ENCODE measurements at places on chromosomes 5 and 9.

DNA sequence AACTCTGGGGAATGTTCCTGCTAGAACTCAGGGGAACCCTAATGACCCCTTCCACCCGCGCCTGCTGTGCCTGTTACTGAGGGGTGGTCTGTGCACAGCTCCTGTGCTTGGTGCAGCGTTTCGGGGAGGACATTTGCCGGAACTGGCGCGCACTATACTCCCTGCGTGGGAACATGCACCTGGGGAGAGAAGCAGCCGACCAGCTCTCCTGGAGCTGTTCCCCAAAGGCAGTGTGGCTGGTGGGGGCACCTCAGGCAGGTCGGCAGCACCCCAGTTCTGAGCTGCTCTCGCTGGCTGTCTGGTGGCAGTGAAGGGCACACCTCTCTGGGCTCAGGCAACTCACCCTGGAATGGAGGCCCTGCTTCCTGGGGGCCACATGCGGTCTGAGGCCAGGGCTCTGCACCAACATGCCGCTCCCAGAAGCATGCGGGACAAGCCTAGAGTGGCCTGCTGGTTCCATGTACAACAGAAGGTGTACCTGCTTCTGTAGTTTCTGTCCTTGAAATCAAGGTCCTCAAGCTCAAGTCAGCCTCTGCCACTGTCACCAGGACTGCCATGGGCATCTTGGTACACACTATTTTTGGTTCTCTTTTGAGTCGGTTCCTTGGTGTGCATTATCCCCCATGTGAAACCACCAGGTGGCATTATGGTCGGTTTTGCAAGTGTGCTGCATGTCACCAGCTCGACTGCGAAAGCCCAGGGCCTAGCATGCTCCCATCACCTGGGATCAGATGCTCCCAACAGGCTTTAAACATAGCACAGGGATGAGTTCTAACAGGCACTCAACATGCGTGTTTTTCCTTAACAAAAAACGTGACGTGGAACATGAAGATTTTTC lies 7.8 kb upstream of the MRNIP start:
- DNase-seq, result no peak

DNA sequence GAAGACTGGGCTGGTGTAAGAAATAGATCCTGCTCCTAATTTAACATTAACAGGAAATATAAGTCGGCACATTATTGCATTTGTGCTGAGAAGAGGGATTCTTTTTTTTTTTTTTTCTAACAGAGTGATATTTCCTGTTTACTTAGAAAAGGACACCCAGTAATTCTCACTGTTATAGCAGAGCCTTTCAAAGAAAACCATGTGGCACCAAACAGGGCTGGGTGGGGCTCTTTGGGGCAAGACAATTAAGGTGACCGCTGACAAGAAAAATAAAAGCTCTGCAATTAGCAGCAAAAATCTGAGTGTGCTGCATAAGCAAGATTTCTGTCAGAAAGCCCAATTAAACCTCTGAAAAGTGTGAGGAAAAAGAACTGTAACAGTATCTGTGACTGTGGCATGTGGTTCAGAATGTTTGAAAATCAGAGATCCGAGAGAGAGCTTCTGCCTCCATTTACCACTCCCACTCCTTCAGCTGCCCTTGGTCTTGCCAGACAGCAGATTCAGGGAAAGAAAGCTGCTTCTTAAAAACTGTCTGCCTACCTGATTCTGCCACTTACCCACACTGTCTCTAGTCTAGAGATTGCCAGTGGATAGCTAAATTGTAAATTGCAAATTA lies 77.1 kb upstream of the IQGAP2 start:
- no peak for DNase-seq

- no peak for DNase-seq
These were observed 219.0 kb downstream of the DMAC1 start for GRCh38 chr9:7580568-7580967.

GRCh38 chr5:36228505-36228904 lies 13.2 kb downstream of the NADK2 start:
- no peak for DNase-seq

DNA sequence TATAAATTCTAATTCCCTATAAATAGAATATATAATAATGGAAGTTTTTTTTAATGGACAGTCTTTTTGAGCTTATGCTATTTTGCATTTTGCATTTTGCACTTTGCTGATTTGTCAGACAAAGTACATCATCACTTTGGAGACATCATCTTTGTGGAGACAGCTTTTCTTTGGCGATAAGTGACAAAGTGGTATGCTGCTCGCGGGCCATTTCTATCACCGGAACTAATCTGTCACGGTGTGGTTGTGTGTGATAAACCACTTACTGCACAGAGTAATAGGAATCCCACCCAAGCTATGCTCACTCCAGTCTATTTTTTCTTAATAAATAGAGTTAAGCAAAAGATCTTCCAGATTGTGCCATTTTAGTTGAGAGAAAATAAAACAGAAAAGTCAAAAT lies 133.1 kb downstream of the MACIR start:
- no peak for DNase-seq

DNA sequence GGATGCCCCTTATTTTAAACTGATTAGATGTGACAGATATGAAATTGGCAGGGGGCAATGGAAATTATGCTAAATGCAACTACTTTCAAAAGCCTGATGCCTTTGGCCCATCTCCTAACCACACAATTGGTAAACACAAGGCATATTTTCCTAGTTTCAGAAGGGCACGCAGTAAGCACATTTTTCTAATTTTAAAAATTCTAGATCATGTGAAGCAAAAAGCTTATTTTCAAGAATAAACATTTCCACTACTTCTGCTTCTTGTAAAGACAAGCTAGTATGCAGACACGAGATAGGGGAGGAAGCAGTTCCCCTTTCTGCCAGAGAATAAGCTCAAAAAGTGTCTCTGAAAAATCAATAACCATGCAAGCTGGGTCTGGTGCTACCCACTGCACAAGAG lies 67.7 kb downstream of the ABCA1 start:
- no peak for DNase-seq

DNA sequence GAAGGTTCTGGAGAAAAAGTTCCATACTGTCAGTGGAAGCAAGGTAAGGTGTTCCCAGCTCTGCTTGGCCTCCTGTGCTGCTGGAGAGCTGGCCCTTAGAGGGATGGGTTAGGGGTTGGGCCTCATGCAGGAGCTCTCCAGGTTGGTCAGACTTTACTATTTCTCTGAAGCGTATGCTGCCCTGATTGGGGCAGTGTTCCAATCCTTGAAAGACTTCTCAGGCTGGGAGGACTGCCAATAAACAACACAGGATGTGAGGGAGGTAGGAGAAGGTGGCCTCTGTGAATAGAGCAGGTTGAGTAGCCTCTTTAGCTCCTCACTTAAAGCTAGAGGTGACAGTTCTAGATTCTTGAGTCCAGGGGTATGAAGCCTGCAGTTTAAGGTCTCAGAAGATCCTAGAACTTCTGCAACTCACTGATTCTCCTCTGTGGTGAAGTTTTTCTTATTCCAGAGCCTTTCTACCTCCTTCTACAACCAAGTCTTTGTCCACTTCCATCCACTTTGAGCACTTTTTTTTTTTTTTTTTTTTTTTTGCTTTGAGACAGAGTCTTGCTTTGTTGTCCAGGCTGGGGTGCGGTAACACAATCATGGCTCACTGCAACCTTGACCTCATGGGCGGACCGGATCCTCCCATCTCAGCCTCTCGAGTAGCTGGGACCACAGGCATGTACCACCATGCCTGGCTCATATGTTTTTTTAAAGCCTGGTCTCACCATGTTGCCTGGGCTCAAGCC lies 3.0 kb downstream of the HNRNPAB start:
- DNase-seq, result no peak

DNA sequence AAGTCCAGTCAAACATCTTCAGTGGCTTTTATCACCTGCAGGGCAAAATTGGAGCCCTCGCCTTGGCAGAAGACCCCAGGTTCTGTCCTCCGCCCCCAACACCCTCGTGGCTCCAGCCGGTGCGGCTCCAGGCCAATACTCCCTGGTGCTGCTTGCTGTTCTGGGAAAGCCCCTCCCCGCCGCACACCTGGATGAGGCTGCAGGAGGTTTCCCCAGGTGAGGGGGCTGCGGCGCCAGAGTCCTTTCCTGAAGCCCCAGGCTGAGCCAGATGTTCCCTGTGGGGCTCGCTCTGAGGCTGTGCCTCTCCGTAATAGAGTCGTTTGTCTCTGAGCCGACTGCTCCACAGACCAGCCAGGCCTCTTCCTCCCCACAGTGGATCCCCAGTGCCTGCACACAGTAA lies 375.4 kb upstream of the IRX1 start:
- DNase-seq, result no peak

DNA sequence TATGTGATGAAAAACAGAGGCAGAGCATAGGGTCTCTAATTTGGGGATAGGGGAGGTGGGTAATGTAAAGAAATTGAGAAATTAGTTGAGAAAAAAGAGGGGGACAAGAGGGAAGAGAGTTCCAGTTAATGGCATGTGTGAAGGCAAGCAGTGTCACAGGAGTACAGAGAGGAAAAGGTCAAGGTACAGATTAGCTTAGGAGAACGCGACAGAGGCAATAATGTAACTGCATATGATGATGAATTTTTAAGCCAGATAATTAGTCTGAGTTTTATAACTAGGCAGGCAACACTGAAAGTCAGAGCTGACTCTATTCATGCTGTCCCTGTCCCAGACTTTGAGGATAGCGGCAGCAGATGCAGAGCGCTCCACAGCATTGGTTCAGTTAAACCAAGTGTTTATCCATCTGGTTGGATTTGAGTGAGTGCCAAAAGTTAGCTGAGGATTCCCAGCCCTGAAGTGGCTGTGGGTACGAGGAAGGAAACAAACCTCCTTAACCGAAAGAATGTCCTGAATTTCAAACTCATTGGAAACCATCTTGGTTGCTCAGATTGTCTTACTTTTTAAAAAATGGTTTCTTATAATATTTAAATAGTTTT lies 315.2 kb downstream of the ARHGAP26 start:
- no peak for DNase-seq
